ENCODE measurements at places on chromosomes 11 and 22.

GRCh38 chr11:18704698-18705097 lies 6.1 kb downstream of the TMEM86A start:
- no peak for DNase-seq

DNA sequence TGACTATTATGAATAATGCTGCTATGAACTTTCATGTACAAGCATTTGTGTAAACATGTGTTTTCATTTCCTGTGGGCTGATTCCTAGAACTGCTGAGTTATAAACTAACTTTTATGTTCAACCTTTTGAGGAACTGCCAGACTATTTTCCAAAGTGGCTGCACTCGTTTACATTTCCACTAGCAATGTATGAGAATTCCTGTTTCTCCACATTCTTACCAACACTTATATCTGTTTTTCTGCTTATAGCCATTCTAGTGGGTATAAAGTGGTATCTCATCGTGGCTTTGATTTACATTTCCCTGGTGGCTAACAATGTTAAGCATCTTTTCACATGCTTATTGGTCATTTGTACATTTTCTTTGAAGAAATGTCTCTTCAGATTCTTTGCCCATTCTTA lies 35.2 kb upstream of the SCUBE2 start:
- DNase-seq, result no peak

- no peak for DNase-seq
These were observed 24.3 kb upstream of the PICK1 start for GRCh38 chr22:38032681-38033521.

DNA sequence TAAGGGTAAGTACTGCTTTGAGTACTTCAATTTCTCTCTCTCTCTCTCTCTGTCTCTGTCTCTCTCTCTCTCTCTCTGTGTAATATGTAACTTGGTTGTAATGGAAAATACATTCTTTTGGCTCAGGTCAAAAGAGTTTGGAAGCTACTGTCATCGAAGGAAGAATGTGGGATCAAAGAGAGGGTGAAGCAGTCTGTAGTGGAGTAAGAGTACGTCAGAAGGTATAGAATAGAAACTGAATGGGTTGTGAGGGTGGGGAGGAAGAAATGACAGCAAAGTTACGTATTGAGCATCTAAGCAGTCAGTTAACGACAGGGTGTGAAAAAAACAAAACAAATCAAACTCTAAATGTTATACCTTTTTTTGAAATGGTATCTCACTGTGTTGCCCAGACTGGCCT lies 10.0 kb downstream of the NCAM1 start:
- DNase-seq, result no peak

DNA sequence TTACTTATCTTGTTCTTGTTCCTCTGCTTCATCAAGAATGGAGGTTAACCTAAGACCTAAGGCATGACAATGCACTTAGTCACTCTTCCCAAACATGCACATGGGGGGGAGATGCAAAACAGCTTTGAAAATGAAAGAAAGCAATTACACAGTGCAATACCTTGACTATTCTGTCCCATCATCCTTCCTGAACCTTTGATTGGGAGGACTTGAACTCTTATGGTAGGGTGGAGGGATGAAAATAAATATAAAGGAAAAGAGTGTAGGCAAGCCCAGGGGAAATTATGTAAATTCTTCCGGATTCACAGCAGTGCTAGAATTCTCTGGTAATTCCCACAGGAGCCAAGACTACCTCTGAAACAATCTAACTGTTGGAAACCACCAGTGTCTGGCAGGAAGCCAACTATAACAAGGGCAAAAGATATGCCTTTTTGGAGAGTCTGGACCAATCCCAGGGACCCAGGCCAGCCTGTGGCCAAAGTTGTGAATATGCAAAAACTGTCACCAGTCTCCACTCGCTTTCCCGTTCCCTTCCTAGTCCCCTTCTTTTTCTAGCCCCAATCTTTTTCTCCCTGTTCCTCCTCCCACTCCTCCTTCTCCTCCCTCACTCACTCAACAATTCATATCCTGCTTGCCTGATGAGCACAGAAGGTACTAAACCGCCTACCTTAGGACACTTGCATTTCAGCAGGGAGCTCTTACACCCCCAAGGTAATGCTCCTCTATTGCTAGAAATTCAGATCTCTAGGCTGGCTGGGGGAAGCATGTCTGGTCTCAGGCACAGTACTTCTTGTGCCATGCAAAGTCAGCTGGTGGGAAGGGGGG lies 2.5 kb upstream of the RCN1 start:
- DNase-seq, result peak; percentile 24

- DNase-seq, result no peak
These were observed 202.9 kb downstream of the DBX1 start for GRCh38 chr11:19957294-19957943.

GRCh38 chr11:76524461-76524860 lies 79.6 kb downstream of the EMSY start:
- no peak for DNase-seq

DNA sequence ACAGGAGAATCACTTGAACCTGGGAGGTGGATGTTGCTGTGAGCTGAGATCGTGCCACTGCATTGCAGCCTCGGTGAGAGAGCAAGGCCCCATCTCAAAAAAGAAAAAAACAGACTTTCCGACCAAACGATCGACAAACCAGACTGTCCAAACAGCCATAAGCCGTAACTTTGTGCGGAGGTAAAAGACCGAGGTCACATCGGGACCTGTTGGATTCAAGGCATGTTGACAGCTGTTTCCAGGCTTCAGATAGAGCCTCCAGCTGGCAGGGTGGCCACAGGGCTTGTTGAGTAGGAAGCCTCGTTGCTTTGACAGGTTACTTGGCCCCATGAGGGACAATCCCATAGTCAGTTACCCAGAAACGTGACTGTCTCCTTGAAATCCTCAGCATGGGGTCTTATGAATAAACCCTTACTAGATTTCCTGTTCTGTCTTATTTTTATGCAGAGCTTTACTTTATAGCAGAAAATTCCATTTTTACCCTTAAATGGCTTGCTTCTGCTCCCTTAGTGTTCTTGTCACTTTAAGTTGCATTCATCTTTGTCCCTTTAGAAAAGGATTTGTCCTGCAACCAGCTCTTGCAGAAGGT lies 22.3 kb downstream of the PPARA start:
- no peak for DNase-seq

DNA sequence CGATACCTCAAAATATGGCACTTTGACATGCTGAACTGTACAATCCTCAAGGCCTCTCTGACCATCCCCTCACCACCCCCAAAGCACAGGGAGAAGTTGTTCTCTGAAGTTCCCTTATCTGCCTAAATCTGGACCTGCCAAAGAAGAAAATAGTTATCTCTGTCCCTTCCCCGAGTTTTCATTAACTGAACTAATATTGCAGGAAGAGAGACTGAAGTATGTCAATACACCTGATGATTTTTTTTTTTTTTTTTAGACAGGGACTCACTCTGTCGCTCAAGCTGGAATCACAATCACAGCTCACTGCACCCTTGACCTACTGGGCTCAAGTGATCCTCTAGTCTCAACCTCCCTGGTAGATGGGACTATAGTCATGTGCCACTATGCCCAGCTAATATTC lies 75.0 kb downstream of the SIK3 start:
- no peak for DNase-seq

DNA sequence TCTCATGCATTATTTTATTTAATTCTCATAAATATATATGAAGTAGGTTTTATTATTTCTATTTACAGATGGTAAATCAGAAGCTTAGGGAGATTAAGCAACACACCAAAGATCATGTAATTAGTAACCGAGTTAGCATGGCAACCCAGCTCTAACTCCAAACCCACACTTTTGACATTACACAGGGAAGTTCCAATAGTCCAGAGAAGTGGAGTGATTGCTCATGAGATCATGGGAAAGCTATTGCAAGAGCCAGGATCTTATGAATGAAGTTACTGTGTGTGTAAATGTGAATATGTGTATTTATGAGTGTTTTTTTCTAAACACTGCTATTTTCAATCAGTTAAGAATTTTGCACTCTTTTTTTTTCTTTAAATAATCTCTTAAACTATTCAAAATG lies 225.8 kb upstream of the KIRREL3 start:
- no peak for DNase-seq

- DNase-seq, result no peak
These were observed 18.5 kb downstream of the PTPRJ start for GRCh38 chr11:47998733-47999359.

- no peak for DNase-seq
These were observed 105.5 kb upstream of the TOP3B start for GRCh38 chr22:22087854-22088657.

- DNase-seq, result no peak
These were observed 53.3 kb upstream of the SYN3 start for GRCh38 chr22:33111491-33111890.

- no peak for DNase-seq
These were observed 10.3 kb downstream of the TP53I11 start for GRCh38 chr11:44940404-44940803.

GRCh38 chr11:75346912-75347647 lies 4.4 kb downstream of the ARRB1 start:
- DNase-seq, result no peak

- no peak for DNase-seq
These were observed 6.8 kb downstream of the PPP6R3 start for GRCh38 chr11:68467201-68467834.

GRCh38 chr11:69059985-69060384 lies 11.3 kb downstream of the TPCN2 start:
- no peak for DNase-seq

GRCh38 chr11:116049383-116049782 lies 545.2 kb upstream of the CADM1 start:
- no peak for DNase-seq

DNA sequence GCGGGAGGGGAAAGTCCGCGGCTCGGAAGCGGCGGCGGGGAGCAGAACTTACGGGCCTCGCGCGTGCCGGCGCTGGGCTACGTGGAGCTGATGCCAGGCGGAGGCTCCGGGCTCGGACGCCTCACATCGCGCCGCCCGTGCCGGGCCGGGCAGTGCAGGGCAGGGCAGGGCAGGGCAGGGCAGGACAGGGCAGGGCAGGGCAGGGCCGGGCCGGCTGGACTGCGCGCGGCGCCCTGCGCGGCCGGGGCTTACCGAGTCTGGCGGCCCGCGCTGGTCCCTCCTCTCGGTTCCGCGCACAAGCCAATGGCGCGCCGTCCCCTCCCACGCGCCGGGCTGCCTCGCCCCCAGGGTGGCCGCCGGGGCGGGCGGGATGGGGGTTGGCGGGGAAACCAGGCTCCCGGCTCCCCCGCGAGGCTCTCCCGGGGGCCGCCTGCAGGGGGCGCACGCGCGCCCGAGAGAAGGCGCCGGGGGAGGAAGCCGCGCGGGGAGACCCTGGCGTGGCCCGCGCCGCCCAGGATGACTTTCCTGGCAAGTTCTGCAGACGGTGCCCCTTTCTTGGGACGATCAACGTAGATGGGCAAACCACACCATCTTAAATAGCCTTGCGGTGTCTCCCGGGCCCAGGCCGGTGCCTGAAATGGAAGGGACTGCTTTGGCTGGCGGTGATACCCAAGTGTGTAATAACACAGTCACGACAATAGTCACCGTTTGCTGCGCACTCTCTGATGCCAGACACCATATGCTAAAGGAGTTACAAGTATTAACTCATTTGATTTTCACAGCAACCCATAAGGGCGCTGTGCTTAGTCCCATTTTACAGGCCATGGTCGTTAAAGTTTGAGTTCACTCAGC lies at the start of gene TP53I11:
TP53I11 (minus strand) TSS at position 259 of the 852 bp plus-strand sequence. CDS start 12,548 bp downstream, outside the sequence.
- DNase-seq, result peak; percentile 83

DNA sequence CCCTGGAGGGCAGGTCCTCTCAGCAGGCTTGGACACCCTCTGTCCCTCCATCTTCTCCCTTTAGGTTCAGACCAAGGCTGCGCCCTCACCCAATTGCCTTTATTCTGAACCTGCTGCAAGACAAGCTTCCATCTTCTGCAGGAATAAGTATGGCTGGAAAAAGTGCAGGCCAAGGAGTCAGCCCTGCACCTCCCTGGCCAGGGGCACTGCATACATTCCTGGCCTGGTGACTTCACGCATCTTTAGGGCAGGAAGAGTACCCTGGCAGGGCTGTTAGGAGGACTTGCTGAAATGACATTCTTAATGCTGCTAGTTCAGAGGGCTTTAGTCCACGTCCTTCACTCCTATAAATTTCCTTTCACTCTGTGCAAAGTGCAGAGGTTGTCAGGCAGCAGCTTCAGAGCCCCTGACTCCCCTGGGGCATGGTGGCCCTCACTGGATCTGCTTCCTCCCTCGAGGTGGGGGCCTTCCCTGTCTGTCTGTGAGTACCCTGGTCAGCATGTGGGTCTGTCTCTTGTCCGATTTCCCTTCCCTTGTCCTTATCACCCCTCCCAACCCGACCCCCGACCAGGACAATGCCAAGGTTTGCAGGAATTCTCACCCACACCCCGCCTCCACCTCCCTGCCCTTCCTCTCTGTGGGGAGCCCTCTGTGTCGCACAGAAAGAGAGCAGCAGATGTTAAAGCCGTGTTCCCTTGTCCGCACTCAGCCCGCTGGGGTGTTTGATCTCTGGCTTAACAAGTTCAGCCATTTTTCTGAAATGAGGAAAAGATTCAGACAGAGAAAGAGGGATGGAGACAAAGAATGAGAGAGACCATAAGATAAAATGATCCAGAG lies 124.5 kb upstream of the SYT13 start:
- DNase-seq, result no peak

- DNase-seq, result no peak
These were observed 104.7 kb upstream of the CLMP start for GRCh38 chr11:123299721-123300120.

DNA sequence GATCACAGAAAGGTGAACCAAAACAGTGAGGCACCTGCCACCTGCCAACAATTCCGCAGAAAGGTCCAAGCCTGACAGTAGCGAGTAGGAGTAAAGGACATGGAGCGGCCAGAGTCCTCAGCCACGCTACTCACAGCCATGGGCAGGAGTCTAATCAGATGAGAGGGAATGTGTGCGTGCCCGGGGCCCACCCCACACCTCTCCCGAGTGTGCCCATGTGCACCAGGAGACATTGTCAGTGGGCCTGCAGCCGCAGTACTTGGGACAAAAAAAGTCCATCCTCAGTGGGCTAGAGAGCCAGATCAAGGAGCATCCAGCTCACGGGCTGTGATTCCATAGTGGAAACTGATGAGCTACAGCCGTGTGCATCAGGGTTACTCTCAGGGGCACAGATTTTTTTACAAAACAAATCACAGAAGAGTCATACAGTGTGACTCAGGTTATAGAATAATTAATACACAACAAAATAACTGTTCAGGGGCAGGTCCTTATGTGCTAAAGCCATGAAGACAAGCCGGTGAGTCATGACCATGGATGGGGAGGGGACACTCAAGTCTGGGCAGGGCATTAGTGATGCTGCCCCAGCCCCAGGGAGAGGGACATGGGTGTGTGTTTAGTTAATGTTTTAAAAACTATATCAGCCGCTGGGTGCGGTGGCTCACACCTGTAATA lies 12.0 kb downstream of the SART1 start:
- DNase-seq, result no peak

- DNase-seq, result peak; percentile 84
These were observed 40.8 kb downstream of the IGLL1 start for GRCh38 chr22:23539135-23539838.

- no peak for DNase-seq
These were observed 4.6 kb downstream of the CDPF1 start for GRCh38 chr22:46245511-46245910.

- peak; percentile 81 for DNase-seq
These were observed 1.9 kb downstream of the CHRM4 start for GRCh38 chr11:46389450-46390330.

DNA sequence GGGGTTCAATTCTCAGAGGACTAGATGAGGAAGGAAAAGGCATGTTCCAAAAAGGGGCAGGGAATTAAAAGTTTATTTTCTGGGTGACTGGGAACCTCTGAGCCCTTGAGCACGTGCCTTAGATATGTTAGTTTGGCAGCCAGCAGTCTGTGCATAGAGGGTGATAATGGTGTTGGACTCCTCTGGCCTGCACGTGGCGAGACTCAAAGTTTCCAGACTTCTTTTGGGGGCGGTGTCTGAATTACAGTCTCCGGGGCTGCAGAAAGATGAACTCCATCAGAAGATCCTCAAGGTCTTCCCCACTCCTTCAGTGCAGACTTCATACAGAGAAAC lies 861 bp upstream of the ZNRF3 start:
- peak; percentile 41 for DNase-seq
